ENCODE measurements at places on chromosomes 11 and 22. TPM values are rescaled to one million over a fixed set of nuclear protein-coding genes. Genes with fewer than 3 reads are reported as not detected.

- DNase-seq: no peak
Measured at GRCh38 chr11:9789910-9790309, 126.0 kb downstream of the SWAP70 start.

- DNase-seq: no peak
Measured at GRCh38 chr11:107587306-107587979, 3.5 kb upstream of the ELMOD1 start.

DNA sequence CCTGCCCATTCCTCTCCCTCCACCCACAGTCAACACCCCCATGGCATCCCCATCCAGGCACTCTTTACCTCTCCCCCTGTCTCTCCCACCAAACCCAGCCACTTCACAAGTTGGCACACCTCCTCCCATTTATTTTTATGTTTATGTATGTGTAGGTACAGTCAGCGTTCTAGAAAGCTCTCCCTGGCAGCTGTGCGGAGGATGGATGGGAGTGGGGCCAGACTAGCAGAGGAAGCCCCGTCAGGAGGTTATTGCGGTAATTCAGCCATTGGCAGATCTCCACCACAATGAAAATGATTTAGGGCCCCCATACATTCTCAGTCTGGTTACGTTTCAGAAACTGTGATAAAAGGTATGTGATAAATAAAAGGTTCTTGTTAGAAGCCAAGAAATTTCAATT lies 51.3 kb downstream of the BTG4 start:
- no peak for DNase-seq

DNA sequence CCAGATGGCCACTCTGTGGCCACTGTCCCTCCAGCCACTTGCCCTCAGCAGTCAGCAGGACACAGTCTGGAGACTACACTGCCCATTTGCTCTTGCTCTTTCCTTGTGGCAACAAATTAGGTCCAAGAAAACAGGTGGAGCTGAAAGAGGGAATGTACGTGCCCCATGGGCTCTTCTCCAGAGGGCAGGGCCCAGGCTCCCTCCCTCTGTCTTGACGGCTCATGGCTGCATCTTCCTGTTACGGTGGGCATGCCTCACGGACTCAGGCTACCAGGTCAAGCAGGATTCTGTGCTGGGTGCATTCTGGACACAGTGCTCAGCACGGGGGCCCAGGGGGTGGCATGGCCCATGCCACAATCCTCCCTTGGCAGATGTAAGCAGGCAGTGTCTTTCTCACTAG lies 71.3 kb downstream of the MED15 start:
- DNase-seq: no peak

GRCh38 chr11:36500315-36500721 lies 9.8 kb downstream of the TRAF6 start:
- DNase-seq: peak; percentile 69

- DNase-seq: no peak
Measured at GRCh38 chr11:74326665-74327064, 15.2 kb upstream of the P4HA3 start.

- peak; percentile 88 for DNase-seq
Measured at GRCh38 chr11:46321757-46322156, 25.5 kb upstream of the DGKZ start.

- no peak for DNase-seq
Measured at GRCh38 chr22:48277868-48278581, 1515.6 kb downstream of the TBC1D22A start.

DNA sequence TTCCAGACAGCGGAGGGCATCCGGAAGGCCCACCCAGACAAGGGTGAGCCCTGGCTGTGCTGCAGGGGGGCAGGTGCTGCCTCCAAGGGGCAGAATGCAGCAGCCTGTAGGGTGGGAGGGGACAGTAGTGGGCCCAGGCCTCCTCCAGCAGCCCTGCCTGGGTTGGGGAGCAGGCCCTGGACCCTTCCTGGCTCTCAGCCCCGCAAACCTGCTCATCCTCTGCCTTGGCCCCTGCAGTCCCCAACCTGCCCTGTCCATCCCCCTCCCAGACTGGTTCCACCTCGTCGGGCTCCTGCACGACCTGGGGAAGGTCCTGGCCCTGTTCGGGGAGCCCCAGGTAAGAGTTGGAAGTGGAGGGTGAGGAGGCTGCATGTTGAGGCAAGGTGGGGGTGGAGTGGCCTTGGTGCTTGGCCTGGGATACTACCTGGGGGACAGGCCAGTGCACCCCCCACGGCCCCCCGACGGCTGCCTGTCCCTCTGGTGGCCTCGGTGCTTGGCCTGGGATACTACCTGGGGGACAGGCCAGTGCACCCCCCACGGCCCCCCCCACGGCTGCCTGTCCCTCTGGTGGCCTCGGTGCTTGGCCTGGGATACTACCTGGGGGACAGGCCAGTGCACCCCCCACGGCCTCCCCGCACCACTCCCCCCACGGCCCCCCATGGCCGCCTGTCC lies 1.5 kb downstream of the MIOX start:
- DNase-seq: no peak

Gene TTC36
- 0.52 TPM for total RNA-seq

- peak; percentile 39 for DNase-seq
Measured at GRCh38 chr11:106585061-106585460, 433.2 kb downstream of the GUCY1A2 start.

GRCh38 chr11:58739725-58740430 lies 8.1 kb upstream of the GLYAT start:
- no peak for DNase-seq

Gene OR52N4
- not detected for total RNA-seq

DNA sequence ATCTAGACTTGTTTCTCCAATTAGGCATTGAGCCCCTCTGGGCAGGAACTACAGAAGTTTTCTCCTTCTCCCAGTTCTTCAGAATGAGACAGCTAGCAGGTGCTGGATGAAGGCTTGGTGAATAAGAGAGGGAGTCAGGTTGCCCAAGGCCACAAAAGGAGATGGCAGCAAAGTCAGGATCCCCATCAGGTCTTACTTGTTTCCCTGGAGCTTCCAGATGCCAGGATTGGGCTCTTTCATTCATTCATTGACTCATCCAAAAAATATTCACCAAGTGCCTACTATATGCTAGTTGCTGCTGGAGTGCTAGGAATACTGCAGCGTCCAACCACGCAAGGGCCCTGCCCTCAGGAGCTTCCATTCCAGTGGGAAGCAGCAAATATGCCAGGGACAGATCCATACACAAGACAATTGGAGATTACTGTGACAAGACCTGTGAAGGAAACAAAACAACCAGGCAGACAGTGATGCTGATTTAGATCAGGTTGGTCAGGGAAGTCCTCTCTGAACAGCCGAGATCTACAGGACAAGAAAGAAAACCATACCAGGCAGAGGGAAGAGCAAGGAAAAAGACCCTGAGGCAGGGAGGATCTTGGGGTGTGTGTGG lies 24.6 kb upstream of the LMO1 start:
- no peak for DNase-seq

GRCh38 chr11:72668629-72669347 lies 5.4 kb downstream of the PDE2A start:
- DNase-seq: no peak

- no peak for DNase-seq
Measured at GRCh38 chr11:132062031-132062430, 691.6 kb downstream of the NTM start.
